Bronchial epithelial cell (primary cell): ENCODE measurements at places on chromosomes 3 and 15.

GRCh38 chr3:126342991-126343648 lies 14.1 kb downstream of the KLF15 start:
- DNase-seq, result peak; percentile 2

DNA sequence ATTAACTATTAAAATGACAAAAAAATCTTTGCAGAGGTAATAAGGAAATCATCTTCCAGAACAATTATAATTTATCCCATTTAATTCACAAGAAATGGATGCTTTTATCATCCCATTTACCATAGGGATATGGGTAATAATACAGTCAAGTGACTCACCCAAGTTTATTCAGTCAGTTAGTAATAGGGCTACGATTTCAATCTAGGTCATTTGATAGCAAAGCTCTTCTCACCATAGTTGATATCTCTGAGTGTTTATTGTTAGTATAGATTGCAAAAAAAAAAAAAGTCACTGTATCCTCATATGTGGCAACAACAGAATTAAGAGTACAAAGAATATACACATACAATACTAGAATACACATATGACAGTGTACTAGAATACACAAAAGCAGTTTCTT lies 797.1 kb downstream of the ROBO1 start:
- DNase-seq, result peak; percentile 59

GRCh38 chr15:91077029-91077428 lies 23.0 kb upstream of the SV2B start:
- peak; percentile 10 for DNase-seq

DNA sequence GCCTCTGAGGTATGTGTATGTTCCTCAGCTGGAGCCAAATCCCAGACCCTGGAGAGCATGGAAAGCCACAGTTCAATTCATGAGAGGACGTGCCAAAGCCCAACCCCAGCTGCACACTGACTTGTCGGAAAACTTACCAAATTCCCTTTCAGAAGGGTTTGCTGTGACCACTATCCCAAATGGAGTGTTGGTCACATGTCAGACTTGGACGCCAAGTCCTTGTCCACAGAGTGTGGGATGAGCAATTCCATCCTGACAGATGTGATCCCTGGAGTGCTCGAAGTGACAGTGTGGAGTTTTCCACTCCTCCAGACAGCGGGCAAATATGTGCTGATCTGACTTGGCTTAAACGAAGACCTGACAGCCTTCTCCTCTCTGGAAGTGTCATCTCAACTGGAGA lies 71.2 kb downstream of the RORA start:
- DNase-seq, result no peak

DNA sequence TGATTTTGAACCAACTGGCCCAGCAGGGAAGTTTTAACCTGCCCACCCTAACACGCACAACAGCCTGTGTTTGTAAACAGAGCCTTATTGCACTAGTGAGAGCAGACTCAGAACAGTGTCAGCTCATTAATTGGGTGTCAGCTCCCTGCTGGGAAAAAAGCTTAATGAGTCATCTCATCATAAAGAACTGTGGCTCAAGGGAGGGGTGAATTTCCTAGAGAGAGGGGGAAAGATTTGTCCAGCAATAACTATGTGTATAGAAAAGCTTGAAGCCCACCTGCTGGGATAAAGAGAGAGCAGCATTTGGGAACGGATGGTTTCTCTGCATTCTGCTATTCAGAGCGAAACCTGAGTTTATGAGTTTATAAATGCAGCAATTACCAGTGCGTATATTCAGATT lies 48.9 kb upstream of the GMNC start:
- DNase-seq, result peak; percentile 61

- peak; percentile 63 for DNase-seq
These were observed 3.4 kb upstream of the OPA1 start for GRCh38 chr3:193589616-193590015.

GRCh38 chr3:61571516-61572336 lies 10.4 kb downstream of the PTPRG start:
- DNase-seq, result no peak

DNA sequence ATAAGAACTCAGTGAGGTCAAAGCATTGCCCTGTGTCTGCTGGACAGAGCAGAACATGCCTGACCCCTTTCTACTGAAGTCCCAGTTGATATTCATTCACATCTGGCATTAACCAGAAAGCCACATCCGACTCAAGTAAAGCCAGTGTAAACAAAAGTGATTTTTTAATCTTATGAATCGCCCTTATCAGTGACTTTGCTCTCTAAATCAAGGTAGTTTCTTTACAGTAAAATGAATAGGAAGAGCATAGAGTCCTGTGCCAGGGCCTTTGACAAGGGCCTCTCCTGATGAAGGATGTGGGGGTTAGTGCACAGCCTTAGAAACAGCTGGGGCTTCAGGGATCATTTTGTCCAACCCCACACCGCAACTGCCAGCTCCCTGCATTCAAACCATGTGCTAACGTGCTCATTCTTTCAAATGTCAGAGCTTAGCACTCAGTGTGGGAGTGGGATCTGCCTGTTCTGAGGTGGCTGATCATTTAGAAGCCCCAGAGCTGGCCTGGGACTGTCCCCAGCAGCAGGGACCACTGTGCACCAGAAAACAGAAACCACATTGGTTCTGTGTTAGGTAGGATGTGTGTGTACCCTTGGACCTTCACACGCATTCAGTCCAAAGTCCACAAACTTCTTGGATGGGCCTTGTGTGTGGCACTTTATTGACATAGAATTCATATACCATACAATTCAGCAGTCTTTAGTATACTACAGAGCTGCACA lies 55.3 kb downstream of the CCR4 start:
- no peak for DNase-seq

DNA sequence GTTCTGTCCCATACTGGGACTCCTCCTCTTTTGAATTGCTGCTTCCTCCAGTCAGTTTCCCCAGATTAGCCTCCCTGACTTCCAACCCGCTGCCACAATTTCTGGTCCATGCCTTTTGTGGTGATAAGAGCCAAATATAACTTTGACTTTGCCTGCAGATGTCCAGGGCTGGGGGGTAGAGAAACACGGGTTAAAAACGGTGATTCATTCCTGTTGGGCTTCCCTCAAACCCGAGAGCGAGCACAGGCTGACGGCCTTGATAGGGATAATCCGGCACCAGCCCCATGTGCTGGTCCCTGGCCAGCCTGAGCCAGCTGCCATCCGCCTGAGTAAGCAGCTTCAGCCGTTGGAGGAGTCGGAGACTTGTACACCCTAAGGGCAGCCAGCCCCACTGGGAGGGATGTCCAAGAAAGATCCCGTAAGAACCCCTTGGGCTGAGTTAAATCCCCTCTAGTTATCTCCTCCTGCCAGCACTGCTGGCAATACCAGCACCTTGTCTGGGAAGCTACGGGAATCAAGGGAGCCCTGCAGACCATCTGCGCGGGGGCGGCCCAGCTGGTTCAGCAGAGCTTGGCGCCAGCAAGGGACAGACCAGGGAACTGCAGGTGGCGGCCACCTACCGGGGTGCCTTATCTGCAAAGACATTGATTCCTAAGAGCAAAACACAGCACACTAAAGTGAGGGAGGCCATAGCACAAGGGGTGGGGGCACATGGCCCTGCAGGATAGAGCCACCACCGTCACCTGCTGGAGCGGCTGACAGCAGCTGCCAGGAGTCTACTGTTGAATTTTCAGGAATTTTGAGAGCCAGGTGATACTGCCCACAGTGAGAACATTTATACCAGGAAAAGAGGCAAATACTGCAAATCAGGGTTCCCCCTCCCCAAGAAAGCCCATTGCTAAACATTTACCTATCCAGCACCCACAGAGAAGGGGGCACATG lies 18.1 kb downstream of the CSPG4 start:
- DNase-seq, result peak; percentile 92
